Left lung (tissue), 14 donors: ENCODE measurements at places on chromosomes 4 and X. TPM values are rescaled to one million over a fixed set of nuclear protein-coding genes. Genes with fewer than 3 reads are reported as not detected.

The COL4A5 gene
- total RNA-seq, result 39.2 TPM

The PGM2 gene
- 27.9 TPM for total RNA-seq

The NEIL3 gene
- 2.7 TPM for total RNA-seq

The SORCS2 gene
- total RNA-seq, result 6.5 TPM

The GAGE13 gene
- not detected for total RNA-seq

The GPR173 gene
- 3.6 TPM for total RNA-seq
